ENCODE measurements at places on chromosomes 4 and X.

GRCh38 chrX:13652850-13653693 is at the start of gene TCEANC:
Gene TCEANC, plus strand, starts transcription at chrX:13653141. Its CDS starts 9,368 bp downstream, at chrX:13662509.
- peak; percentile 88 for DNase-seq

GRCh38 chr4:124637321-124637720 is 75.2 kb downstream of the ANKRD50 start:
- DNase-seq, result no peak

GRCh38 chrX:69102612-69103194 is 62.5 kb downstream of the PJA1 start:
- no peak for DNase-seq

GRCh38 chrX:6968231-6968630 is 179.3 kb upstream of the STS start:
- no peak for DNase-seq

- no peak for DNase-seq
Measured at GRCh38 chrX:1400049-1400448, 8.1 kb upstream of the SLC25A6 start.

DNA sequence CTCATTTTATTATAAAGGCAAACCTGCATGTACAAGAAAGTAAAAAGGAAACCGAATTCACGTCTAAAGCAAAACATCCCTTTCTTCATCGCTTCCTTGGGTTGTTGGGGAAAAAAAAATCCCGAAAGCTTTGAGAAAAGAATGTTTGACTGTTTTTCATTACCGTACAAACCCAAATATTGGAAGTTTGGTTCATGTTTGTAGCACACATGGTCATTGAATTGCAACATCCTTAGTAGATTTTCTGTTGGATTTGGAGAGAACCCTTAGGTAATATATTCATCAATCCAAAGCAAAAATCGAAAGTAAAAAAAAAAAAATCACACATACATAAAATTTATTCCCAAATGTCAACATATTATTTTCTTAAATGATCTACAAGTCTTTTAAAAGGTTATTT is 420.3 kb downstream of the MAPK10 start:
- DNase-seq, result no peak

DNA sequence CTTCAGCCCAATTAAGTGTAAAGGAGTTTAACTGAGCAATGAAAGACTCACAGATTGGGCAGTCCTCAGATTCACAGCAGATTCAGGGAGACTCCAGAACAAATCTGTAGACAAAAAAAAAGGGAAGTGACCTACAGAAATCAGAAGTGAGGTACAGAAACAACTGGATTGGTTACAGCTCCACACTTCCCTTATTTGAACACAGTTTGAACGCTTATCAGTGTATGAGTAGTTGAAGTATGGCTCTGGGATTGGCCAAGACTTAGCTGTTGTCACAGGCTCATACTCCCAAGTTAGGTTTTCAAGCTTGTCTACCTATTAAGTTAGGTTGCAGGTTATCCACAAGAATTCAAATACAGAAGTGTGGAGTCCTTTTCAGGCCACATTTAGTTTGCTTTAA is 112.4 kb upstream of the ELOVL6 start:
- DNase-seq, result no peak

DNA sequence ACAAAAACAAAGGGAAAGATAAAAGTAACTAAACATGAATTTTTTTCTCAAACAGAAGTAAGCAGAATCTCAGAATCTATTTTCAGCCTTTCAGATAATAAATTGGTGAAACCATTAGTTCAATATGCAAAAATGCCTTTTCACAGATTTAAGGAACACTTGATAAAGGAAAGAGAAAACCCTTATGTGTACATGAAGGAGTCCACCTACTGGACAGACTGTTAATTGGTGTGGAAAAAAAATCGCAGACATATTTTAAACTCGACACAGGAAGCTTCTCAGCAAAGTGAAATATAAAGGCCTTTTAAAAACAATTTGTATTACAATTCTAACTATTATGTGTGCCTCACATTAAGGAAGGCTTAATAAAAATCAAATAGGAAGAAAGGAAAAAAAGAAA is 22.3 kb downstream of the COX7B2 start:
- no peak for DNase-seq

- no peak for DNase-seq
Measured at GRCh38 chrX:15221321-15221720, 48.6 kb downstream of the ASB9 start.

- no peak for DNase-seq
Measured at GRCh38 chr4:31442236-31442635, 722.1 kb downstream of the PCDH7 start.

GRCh38 chrX:115257711-115258110 is 23.8 kb upstream of the LRCH2 start:
- no peak for DNase-seq

DNA sequence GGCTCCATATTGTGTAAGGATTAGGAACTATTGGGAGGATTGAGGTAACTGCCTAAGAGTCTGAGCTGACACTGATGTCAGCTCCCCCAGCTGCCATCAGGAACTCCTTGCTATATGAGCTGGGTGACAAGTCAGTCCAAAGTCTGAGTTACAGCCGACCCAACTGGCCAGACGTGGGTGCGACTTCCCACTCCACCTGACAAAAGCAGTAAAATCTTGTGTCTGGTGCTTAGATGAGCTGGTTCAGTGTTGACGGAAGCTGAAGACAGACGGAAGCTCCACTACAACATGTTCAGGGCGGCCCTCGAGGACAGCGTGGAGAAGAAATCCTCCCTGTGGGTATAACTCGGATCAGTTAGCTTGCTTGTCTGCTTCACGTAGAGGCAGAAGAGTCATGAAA is 22.8 kb upstream of the NAT8L start:
- no peak for DNase-seq

- no peak for DNase-seq
Measured at GRCh38 chr4:189385579-189385978, 555.1 kb upstream of the FRG1 start.

DNA sequence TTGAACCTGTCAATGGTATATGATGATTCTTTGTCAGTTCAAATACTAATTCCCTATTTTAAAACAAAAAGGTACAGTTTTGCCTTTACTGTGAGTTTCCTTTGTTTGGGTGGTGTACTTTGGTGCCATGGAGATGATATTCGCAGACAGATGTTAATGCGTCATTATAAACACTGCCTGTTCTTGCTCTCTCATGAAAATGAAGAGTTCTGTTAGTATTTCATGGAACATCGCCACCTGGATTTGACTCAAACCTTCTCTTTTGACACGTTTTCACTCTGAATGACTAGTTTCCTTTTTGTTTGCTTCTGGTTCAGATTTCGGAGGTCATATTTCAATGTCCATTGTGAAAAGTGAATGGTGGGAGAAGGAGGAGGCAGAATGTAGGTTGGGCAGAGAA is 6.9 kb upstream of the CTSO start:
- no peak for DNase-seq

DNA sequence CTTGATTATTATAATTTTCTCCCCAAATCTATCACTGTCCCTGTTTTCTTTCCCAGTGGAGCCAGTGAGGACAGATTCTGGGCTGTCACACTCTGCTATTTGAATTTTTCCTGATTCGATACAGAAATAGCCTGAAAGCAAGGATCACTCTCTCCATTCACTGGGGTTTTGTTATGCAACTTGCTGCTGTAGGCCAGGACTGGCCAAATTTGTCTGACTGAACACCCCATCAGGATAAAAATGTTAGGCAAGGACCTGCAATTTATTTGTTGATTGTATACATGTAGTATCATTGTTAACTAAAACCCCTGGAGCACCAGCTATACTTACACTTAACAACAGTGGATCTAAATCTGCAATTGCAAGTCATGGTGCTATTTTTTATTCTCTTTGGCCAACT is 68.7 kb downstream of the AASDH start:
- DNase-seq, result no peak

DNA sequence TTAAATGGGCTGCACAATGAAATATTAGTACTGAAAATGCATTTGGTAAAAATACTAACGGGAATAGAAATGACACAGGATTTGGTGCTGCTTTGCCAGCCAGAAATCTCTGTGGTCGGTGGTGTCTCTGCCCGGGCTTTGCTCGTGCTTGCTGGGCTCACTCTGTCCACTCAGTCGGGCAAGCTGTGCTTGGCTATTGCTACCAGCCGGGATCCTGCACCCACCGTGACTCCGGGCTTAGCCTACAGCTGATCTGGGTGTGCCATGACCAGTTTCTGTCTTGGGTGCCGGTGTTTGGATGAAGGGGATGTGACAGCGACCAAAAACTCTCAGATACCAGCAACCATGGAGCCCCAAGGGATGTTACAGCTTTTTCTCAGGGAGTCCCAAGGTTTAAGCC is 487.7 kb downstream of the TECRL start:
- no peak for DNase-seq

DNA sequence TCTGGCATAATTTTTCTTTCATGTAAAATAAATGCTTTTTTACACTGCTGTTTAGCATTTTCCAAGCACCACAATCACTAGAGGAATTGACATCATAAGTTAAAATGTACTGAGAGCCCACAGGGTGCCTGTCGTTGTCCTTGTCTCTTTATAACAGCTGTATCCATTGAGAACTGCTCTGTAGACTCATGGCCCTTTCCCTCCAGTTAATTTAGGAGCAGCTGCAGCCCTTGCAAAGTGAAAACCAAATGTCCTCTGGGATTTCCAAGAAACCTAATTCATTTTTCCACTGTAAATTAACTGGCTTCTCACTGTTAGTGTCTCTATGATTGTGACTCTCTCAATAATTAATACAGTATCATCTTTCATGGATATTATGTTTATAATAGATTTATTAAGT is 185.9 kb downstream of the SLC4A4 start:
- DNase-seq, result no peak

- no peak for DNase-seq
Measured at GRCh38 chr4:26050671-26051070, 136.7 kb downstream of the SMIM20 start.

- DNase-seq, result no peak
Measured at GRCh38 chrX:30521440-30522182, 56.0 kb downstream of the TASL start.

DNA sequence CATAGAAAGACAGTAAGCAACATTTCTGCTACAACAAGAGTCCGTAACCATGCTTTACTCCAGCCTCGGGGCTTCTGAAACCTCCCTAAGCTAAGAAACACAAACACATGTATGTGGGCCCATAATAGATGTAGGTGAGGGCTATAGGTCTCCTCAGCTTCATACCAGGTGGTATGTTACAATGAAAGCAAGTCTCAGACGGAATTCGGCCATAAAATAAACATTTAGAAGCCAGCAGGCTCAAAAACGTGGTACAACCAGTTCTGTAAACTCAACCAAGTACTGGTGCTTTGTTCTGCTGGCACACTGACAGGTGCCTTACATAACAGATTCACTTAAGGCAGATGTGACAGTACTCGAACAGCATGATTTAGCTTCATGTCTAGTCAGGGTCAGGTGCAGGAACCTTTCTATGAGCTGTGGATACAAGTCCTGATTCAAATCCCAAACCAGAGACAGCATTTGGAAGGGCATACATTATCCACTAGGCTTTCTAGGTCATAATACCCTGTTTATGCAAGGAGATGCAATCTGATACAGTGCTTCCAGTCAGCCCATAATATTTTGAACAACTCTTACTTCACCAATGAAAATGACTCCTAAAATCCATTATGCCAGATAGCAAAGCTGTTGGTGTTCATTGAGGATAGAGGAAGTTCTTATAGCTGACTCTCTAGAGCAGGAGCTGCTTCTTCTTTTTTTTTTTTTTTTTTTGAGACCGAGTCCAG is 113.8 kb upstream of the ENPP6 start:
- no peak for DNase-seq

GRCh38 chr4:143195581-143195980 is 10.9 kb downstream of the USP38 start:
- DNase-seq, result no peak

GRCh38 chrX:25009407-25009806 is 6.4 kb downstream of the ARX start:
- no peak for DNase-seq

DNA sequence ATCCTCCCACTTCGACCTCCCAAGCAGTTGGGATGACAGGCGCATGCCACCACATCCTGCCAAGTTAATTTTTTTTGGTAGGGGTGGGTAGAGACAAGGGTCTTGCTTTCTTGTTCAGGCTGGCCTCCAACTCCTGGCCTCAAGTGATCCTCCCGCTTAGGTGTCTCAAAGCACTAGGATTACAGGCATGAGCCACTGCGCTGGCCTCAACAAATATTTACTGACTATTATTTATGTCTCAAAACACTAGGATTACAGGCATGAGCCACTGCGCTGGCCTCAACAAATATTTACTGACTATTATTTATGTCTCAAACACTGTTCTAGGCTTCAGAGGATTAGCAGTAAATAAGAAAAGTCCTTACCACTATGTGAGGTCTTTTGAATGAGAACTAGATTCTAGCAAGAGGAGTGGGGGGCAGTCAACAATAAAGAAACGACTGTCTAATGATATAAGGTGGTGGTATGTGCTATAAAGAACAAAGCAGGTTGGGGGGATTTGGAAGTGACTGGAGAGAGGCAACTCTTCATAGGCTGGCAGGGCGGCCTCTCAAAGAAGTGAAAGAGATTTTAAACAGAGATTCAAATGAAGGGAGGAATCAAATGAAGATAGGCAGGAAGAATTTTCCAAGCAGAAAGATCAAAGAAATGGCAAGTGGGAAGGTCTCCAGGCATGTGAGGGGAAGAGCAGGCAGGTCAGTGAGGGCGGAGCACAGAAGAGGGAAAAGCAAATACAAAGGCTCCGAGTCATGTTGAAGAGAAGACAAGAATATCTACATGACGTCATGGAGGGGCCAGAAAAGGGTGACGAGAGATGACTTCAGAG is 12.7 kb upstream of the ACSL1 start:
- DNase-seq, result no peak

DNA sequence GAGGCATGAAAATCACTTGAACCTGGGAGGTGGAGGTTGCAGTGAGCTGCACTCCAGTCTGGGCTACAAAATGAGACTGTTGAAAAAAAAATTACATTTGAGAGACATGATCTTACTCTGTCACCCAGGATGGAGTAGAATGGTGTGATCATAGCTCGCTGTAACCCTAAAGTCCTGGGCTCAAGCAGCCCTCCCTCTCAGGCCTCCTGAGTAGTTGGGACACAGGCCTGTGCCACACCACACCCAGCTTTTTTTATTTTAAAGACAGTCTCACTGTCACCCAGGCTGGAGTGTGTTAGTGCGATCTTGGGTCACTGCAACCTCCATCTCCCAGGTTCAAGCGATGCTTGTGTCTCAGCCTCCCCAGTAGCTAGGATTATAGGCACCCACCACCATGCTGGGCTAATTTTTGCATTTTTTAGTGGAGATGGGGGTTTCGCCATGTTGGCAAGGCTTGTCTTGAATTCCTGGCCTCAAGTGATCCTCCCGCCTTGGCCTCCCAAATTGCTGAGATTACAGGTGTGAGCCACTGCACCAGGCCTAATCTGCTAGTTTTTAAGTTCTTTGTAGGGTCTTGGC is 6.1 kb downstream of the RPS3A start:
- DNase-seq, result no peak

DNA sequence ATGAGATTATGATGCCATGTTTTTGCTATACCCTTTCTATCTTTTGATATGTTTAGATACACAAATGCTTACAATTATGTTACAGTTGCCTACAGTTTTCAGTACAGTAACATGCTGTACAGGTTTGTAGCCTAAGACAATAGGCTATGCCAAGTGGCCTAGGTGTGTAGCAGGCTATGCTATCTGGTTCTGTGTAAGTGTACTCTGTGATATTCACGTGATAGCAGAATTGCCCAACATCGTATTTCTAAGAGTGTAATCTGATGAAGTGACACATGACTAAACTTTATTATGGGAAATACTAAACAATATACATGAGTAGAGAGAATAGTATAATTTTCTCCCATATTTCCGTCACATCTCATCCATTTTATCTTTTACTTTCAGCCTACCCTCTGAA is 97.0 kb downstream of the CLDN22 start:
- DNase-seq, result no peak

GRCh38 chr4:2757426-2757825 is 1.3 kb upstream of the TNIP2 start:
- DNase-seq, result no peak
